Vagina (tissue), 2 donors: ENCODE measurements at places on chromosomes 12 and 14.

DNA sequence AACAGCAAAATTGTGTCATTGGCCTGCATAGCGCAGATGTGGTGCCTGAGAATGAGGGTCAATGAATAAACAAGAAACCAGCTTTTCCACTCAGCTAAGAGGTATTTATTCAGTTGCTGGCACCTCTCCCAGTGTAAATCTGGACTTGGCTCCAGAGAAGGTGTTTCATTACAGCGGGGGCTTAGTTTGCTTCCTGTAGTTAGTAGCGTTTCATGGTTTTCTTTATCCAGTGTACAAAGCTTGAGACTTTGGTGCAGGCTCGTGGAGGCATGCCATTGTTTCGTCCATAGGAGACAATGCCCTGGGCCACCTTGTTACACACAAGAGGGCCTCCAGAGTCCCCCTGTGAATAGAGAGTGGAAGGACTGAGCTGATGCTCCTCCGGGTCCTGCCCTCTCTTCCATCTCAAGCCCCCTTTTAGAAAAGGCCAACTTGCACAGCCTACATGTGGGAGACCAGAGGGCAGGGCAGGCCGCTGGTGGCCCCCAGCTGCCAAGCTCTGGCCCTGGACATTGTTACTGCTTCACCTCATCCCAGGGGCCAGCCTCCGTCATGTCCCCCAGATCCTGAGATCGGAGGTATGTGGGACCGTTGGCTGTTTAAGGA, 3.0 kb downstream of the GZMB start:
- no peak for DNase-seq

- DNase-seq = no peak
These were observed 43.1 kb upstream of the GTF2A1 start for GRCh38 chr14:81263777-81264410.

- no peak for DNase-seq
These were observed 3.0 kb upstream of the FNTB start for GRCh38 chr14:64983439-64984310.

GRCh38 chr14:21069388-21070082, 569 bp upstream of the ARHGEF40 start:
- DNase-seq = no peak

DNA sequence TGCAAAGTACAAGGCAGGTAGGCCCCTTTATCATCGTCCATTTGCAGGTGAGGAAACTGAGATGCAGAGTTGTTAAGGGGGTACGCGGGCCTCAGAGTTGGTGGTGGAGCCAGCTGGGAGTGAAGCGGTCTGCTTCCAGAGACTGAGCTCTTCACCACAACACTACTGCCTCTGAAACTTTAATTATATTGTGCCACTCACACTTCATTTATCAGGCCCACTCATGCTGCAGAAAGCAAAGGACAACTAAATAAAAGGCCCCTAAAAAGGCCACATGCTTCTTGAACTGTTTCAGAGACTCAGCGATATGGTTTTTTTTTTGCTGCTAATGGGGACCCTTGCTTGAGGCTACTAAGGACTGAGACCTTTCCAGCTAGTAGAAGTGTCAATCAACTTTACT, 153.1 kb downstream of the TTC7B start:
- DNase-seq = no peak

GRCh38 chr14:74945261-74945851, 10.0 kb downstream of the PGF start:
- DNase-seq = no peak

GRCh38 chr14:104318558-104319490, 180.4 kb downstream of the KIF26A start:
- no peak for DNase-seq
